GM20000 (cell line): ENCODE measurements at places on chromosomes 7 and 10.

DNA sequence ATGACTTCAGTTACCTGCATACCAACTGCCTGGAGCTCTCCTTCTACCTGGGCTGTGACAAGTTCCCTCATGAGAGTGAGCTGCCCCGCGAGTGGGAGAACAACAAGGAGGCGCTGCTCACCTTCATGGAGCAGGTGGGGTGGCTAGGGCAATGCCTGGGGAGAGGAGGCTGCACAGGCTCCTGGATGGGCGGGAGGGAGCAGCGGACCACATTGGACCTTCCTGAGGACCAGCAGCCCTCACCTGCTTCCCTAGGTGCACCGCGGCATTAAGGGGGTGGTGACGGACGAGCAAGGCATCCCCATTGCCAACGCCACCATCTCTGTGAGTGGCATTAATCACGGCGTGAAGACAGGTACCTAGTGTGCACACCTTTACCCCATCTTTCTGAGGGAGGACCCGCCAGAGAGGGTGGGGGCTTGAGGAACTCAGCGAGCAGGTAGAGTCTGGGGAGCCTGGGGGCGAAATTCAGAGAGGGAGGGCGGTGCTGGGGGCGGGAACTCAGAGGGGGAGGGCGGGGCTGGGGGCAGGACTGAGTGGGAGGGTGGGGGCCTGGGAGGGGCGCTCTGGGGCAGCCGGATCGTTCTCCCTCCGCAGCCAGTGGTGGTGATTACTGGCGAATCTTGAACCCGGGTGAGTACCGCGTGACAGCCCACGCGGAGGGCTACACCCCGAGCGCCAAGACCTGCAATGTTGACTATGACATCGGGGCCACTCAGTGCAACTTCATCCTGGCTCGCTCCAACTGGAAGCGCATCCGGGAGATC lies 9.0 kb downstream of the AEBP1 start:
- peak; percentile 28 for DNase-seq

DNA sequence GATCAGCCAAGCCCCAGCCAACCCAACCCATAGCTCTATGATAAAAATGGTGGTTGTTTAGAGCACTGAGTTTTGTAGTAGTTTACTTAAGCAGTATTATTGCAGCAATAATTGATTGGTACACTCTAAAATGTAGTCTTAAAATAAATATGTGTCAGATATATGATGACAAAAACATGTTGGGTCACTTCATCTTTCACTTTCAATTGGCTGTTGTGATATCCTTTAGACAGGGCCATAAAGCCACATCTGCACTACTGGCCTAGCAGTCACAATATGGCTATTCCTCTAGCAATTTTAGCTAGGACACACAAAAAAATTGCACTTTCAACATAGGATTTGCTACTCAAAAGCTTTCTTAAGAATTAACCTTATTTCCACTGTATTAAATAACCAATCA lies 5.9 kb upstream of the CAV1 start:
- no peak for DNase-seq

- no peak for DNase-seq
Observed at GRCh38 chr7:15143121-15143520, 240.6 kb upstream of the DGKB start.

GRCh38 chr10:86580521-86580891 lies 58.9 kb upstream of the WAPL start:
- no peak for DNase-seq

GRCh38 chr10:47090903-47091302 lies 179.7 kb downstream of the PTPN20 start:
- DNase-seq, result no peak

GRCh38 chr7:151902311-151902710 lies 25.4 kb upstream of the PRKAG2 start:
- no peak for DNase-seq

GRCh38 chr10:110207805-110208613 lies 604 bp downstream of the MXI1 start:
- DNase-seq, result peak; percentile 73

- DNase-seq, result no peak
Observed at GRCh38 chr7:26612742-26613141, 251.6 kb downstream of the SKAP2 start.

- no peak for DNase-seq
Observed at GRCh38 chr10:42872865-42873435, 90.4 kb downstream of the BMS1 start.

DNA sequence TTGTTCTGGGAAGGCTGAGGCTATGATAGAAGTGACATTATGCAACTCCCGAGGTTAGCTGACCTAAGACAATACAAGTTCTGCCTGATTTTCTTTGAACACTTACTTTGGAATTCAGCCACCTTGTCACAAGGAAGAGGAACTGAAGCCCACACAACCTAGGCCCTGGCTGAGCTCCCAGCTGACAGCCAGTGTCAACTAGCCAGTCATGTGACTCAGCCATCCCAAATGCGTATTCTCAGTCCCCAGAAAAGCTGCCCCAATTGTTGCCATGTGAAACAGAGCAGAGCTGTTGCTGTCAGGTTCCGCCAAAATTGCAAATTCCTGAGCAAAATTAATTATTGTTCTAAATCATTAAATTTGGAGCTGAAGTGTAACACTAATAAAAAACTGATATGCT lies 1010.0 kb downstream of the XPNPEP1 start:
- DNase-seq, result no peak

DNA sequence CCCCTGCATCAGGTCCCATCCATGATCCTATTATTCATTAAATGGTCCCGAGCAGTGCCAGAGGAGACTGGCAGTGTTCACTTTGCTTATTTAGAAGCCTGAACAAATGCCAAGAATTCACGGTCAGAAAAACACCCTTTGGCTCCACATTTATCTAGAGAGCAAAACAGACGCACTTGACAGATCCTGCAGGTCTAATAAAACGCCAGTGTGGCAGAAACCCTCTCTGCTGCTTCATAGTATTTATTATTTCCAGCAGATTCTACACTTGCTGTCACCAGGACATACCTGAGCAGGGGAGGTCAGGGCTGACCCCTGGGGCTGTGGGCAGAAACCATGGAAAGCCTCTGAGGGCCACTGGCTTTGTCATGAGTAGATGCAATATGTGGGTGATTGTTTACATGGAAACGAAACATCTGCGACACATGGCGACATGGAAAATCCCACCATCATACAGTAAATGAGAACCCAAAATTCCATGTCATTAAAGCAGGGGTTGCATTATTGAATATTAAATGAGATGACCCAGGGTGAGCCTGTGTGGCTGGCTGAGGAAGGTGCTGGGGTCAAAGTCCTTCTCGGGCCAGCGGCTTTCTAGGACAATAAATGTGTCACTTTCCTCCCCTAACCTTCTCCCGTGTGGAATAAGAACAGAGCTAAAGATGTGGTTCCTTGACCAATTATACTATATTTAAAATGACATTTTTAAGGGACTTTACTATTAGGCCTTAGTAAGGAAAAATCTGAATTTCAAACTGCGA lies 205.9 kb upstream of the SVIL start:
- DNase-seq, result no peak

GRCh38 chr7:37455081-37455480 lies 6.4 kb upstream of the ELMO1 start:
- DNase-seq, result no peak

GRCh38 chr10:104582602-104582951 lies 58.5 kb upstream of the SORCS3 start:
- no peak for DNase-seq

DNA sequence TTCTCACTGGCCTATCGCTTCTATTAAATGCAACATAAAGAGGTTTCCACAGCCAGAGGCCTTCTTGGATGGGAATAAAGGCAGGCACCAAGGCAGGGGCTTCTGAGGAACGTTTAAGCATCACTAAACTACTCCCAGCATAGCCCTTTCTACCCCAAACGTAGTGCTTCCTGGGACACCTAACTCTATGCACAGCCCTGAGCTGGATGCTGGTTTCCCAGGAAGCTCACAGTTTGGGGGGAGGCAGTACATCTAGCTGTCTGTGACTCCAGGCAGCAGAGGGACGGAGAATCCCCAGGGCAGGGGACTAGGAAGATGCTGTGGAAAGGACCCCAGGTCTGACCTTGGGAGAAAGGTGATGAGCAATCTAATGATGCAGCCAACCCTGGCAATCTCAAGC lies 192.8 kb upstream of the ZMIZ1 start:
- no peak for DNase-seq

DNA sequence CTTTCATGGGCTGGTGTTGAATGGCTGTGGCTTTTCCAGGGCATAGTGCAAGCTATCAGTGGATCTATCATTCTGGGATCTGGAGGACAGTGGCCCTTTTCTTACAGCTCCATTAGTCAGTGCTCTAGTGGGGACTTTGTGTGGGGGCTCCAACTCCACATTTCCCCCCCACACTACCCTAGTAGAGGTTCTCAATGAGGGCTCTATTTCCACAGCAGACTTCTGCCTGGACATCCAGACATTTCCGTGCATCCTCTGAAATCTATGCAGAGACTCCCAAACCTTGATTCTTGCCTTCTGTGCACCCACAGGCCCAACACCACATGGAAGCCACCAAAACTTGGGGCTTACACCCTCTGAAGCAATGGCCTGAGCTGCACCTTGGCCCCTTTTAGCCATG lies 208.3 kb upstream of the MKLN1 start:
- no peak for DNase-seq

DNA sequence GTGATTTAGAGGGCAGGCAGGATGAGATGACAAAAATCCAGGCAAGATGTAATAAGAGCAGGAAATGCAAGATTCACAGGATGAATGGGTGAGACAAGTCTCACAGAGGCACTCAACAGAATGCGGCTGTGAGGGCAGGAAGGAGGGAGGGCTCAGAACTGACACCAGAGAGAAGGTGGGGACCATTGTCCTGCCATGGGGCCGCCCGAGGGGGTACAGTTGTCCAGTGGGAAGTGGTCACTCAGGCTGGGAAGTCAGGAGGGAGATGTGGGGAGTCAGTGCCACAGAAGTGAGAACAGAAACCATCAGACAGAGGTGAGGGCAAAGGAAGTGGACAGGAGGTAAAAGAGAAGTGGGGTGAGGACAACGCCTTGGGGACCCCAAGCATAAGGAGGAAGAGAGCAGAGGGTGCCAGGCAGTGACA lies 8.9 kb downstream of the HIP1 start:
- no peak for DNase-seq

GRCh38 chr10:24681572-24682088 lies 42.1 kb downstream of the ARHGAP21 start:
- DNase-seq, result no peak

DNA sequence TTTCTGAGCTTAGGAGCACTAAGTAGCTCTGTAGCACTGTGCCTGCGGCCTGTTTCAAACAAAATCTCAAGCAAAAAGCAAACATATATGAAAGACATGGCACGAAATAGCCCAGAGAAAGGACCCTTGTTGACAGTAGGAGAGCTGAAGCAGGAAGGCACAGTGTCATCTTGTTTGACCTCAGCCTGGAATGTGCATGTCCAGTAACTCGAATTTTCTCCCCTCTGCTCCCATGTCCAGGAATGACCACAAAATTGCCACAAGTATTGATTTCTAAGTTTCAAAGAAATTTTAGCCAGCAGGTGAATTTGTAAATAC lies 301.0 kb downstream of the CCDC3 start:
- no peak for DNase-seq
